ENCODE measurements at places on chromosomes 4 and X.

DNA sequence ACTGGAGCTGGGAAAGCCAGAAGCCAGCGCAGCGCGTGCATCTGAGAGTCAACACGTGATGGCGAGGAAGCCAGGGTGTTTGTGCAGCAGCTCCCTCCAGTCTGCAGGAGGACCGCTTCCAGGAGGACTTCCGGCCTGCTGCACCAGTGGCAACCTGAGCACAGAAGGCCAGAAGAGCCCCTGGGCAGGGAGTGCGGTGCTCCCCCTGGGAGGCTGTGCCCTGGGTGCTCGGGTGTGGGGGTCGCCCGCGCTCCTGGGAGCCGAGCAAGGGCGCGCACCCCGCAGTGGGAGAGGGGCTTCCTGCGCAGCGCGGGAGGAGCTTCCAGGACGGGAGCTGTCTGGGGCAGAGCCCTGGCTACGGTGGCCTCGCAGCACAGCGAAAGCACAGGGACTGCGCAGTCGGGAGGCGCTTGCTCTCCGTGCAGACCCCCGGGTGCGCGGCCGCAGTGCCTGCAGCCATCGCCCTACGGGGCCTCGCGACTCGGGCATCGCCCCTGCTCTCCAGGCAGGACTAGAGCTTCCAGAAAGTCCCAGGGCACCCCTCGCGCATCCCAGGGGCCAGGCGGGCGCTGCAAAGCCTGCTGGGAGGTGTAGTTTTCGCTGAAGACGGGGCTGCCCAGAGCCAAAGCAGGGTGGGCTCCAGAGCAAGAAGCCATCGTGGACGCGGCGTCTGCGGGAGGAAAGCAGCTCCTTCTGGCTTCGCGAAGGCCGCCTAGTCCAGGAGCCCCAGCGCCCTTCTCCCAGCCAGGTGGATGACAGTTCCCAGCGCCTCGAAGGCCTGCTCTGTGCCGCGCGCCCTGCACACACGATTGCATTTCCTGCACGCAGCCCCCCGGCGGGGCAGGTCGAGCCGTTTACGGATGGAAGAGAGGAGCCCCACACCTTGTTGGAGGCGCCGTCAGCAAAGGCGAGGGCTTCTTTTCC is 24.1 kb upstream of the WFS1 start:
- no peak for DNase-seq

- DNase-seq = no peak
Observed at GRCh38 chrX:119158226-119158625, 30.6 kb upstream of the KIAA1210 start.

GRCh38 chr4:123043013-123043412 is 120.6 kb upstream of the NUDT6 start:
- DNase-seq = no peak

DNA sequence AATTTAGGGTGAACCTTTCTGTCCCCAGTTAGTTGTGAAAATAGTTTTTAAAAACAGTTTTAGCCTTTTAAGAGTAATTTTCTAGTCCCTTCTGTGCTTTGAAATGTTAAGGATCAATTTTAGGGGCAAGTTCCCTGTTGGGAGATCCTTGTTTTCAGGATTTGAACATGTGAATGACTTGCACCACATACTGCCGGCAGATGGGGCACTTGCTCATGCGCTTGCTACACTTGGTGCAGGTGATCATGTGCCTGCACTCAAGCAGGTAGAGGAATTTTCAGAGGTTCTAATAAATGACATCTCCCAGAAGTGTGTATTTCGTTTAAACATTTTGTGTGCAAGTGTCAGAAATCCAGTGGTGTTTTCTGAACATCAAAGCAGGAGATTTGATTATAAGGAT is 195.9 kb downstream of the CHM start:
- no peak for DNase-seq

GRCh38 chrX:95383778-95384177 is 1300.9 kb upstream of the DIAPH2 start:
- no peak for DNase-seq

GRCh38 chr4:74235135-74235534 is 73.1 kb upstream of the EPGN start:
- DNase-seq = no peak
